ENCODE measurements at places on chromosomes 5 and 9.

DNA sequence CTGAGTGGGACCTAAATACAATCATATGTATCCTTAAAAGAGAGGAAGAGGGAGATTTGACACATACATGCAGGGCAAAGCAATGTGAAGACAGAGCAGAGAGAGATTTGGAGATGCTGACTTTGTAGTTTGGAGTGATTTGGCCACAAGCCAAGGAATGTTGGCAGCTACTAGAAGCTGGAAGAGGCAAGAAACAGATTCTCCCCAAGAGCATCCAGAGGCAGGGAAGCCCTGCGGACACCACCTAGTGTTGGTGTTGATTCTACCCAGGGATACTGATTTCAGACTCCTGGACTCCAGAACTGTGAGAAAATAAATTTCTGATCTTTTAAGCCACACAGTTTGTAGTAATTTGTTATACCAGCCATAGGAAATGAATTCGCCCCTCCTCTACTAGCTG lies 64.9 kb upstream of the OSMR start:
- no peak for DNase-seq

GRCh38 chr5:56309262-56309826 lies 76.2 kb upstream of the ANKRD55 start:
- no peak for DNase-seq

DNA sequence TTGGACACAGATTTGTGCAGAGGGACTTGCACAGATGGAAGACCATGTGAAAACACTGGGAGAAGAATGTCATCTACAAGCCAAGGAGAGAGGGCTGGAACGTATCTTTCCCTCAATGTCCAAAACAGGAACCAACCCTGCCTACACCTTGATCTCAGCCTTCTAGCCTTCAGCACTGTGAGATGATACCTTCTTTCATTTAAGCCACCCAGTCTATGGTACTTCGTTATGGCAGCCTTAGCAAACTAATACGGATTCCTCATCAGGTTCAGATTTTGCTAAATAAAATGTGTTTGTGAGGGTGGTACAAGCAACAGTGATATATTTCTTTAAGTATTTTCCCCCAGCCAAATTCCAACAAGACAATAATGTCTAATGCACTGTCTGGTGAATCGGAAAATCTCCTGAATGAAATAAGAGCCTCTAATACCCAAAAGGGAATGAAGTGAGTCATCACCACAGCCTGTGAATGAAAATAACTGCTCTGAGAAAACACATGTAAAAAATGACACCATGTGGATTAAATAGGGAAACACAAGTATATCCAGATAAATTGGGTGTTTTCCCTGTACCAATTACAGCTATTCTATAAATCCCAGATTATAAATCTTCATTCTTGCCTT lies 182.8 kb upstream of the TARS1 start:
- no peak for DNase-seq

- DNase-seq: no peak
These were observed 35.5 kb downstream of the PLGRKT start for GRCh38 chr9:5402217-5402616.

- no peak for DNase-seq
These were observed 15.3 kb downstream of the TNFSF15 start for GRCh38 chr9:114790521-114790920.

- DNase-seq: no peak
These were observed 12.6 kb upstream of the INSYN2B start for GRCh38 chr5:169992789-169993484.

- no peak for DNase-seq
These were observed 7.3 kb downstream of the JMY start for GRCh38 chr5:79243224-79243623.

- DNase-seq: no peak
These were observed 34.9 kb downstream of the SFXN1 start for GRCh38 chr5:175513297-175513696.

DNA sequence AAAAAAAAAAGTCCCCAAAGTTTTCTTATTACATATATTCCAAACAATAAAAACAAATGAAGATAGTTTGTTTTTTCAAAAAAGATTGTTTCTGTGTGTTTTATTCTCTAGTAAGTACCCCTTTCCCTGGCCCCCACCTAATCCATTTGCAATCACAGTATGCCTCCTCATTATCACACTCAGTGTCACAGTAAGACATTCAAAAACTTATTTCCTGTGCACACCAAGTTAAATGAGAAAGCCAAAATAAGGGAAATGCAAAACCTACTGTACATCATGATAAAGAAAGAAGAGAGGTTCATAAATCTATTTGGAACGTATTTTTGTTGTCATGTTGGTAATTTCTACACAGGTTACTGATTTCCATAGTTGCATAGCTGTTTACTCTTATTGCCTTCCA lies 62.3 kb downstream of the ST8SIA4 start:
- DNase-seq: no peak

GRCh38 chr5:148499452-148499851 lies 115.7 kb downstream of the FBXO38 start:
- DNase-seq: no peak

DNA sequence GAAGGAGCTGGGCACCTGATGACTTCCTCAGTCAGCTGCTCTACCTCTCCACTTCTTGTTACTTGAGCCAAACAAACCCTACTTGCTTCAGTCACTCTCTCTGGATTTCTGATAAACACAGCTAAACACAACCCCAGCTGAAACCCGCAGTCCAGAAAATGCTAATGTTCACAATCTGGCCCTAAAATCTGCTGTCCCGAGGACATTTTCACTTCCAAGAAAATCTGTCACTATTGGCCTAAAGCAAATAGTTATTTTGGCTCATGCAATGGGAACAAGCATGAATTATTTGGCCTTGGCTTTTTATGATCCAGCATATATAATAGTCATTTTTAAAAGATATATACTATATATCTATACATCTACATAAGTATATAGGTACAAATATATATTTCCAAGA lies 19.1 kb downstream of the FAM81B start:
- no peak for DNase-seq

GRCh38 chr5:57531333-57531732 lies 48.7 kb upstream of the ACTBL2 start:
- DNase-seq: no peak

- DNase-seq: no peak
These were observed 90.0 kb downstream of the FGF18 start for GRCh38 chr5:171509467-171509866.

GRCh38 chr9:37011530-37011929 lies 22.5 kb downstream of the PAX5 start:
- no peak for DNase-seq

DNA sequence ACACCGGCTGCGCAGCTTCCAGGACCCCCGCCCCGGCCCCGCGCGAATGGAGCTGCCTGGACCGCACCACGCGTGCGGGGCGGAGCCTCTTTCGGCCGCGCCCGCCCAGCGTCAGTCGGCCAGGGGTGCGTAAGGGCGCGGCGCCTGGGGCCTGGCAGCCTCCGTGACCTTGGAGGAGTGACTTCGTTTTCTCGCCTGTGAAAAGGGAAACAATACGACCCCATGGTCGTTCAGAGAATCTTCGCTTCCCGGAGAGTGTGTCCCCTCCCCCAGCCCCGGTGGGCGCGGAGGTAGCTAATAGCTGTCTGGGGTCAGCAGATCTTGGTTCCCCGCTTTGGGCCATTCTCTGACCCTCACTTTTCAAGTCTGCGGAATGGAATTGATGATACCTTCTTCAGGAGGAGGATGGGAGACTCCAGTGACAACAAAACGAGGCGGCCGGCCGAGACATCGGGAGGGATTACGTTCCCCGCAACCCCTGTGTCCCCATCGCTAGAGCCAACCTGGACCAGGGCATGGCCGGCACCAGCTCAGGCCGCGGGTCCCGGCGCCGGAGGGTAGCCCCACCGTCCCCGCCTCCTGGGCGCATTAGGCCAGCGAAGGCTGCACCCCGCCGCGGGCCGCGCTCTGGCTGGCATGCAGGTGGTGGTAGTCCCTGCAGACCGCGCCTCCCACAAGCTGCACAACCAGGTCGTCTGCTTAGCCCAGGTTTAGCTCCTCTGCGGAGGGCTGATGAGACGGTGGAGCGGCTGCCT lies 5.5 kb upstream of the CDHR2 start:
- peak; percentile 76 for DNase-seq
